Stimulated activated CD8-positive, alpha-beta memory T cell treated with anti-CD3 and anti-CD28 coated beads, Interleukin-15, amount 100 ng/mL, for 48 hours (primary cell): ENCODE measurements at places on chromosomes 12 and 14.

DNA sequence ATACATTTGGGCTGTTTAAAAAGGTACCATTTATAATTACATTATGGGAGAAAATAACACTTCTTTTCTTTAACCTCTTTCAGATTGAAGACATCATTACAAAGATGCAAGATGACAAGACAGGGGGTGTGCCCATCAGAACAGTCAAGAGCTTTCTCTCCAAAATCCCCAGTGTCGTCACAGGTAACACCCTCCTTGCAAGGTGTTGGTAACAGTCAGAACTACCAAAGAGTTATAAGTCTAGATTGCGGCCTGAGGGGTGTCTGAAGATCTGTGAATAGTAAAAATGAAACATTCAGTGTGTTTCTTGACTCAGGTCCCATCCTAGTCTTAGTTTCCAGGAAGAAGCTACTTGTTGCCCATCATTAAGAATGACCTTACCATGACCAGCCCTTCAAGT lies 419.8 kb downstream of the RGS6 start:
- DNase-seq = no peak

- no peak for DNase-seq
These were observed 5.4 kb downstream of the SLC15A4 start for GRCh38 chr12:128818065-128819022.

DNA sequence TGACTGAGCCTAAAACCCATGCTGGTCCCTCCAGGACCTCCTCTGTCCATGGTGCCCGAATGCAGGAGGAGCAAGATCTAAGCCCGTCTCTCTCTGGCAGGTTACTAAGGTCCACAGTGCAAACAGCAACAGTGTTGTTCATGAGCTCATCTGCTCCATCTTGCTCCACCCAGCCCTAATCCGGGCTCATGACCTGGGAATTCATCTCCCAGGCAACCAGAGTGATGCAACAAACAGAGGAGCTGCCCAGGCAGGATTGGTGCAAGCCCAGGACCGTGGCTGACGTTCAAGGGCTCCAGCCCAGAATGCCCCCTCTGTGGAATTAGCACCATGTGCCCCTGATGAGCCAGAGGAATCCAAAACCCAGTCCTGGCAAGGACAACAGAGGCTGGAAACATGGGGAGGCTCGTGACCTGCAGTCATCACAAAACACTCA lies 29.9 kb downstream of the HSPB8 start:
- no peak for DNase-seq

GRCh38 chr14:55458800-55459515 lies 18.5 kb upstream of the TBPL2 start:
- no peak for DNase-seq

GRCh38 chr14:34628681-34629135 lies 1.2 kb downstream of the SNX6 start:
- no peak for DNase-seq

- no peak for DNase-seq
These were observed 93.5 kb upstream of the CEP83 start for GRCh38 chr12:94553130-94553519.

DNA sequence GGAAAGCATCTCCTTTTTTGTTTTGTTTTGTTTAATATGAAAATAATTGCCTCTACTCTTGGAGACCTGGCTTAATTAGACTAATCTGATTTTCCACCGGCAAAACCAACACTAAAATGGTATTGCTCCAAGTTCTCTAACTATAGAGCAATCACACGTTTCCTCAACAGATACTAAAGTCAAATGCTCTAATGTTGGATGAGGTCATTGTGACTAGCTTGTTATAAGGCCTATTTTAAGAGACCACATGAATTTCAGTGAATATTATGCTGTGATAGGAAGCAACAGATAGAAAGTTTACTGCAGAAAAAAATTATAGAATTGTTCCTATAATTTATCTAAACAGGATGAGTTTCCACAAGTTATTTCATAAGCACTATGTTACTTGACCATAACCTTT lies 3.3 kb upstream of the CCDC196 start:
- DNase-seq = no peak

DNA sequence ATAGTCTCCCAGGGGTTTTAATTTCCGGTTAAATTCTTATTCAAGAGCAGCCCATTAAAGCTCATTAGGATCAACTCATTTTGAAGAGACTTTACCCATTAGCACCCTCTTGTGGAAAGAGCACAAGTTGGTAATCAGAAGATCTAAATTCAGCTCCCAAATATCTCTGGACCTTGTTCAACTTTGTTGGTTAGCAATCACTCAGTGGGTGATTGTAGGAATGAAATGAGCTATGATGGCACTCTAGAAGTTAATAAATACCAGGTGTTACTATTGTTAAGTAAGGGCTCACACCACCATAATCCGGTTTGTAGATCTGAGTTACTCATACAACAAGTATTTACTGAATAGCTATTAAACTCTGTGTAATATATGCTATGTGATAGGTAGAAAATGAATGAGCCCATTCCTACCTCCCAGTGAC lies 42.9 kb downstream of the TRIP11 start:
- no peak for DNase-seq

DNA sequence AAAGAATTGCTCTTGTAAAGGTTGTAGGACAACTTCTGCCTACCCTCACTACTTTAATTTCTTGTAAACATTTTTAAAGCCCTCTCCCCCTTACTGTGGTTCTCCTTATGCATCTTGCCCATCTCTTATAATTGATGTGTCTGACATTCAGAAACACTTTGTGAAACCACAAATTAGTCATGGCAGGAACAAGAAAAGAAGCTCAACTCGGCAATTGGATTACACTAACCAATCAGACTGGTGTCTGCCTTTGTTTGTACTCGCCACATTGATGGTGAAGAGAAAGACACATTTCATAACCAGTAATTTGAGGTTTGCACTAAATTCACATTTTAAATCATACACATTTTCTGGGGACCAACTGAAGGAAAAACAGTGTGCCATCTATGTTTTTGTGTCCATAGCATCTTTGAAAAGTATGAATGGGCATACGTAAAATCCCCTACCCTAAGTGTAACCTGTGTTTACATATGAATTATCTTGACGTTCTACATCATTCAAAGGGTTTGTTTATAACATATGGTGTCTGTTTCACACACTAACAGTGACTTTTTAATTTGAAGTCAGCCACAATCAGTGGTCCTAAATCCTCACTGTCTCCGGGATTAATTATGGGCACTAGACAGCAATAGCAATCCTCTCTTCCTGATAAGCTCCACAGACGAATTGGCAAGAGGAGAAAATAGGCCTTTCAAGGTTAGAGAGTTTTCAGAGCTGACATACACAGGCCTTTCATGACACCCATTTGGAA lies 49.9 kb downstream of the OTX2 start:
- no peak for DNase-seq

DNA sequence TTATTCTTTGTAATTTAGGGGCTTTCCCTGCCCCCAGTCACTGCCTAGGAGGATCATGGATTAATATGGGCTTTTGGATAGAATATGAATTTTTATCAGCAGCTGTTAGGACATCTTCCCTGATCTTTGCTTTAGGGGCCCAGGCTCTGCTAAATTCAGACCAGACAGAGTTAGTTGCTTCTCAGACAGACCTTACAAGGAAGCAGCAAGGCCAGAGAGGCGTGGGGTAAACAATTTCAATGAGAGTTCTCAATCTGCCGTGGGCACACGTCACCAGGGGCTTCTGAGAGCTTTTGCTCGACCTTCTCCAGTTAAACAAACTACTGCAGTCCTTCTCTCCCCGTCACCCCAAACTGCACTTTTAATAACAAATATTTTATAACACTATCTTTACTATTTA lies 27.7 kb downstream of the FGF6 start:
- DNase-seq = no peak

- no peak for DNase-seq
These were observed 24.4 kb downstream of the SERPINA1 start for GRCh38 chr14:94364037-94364436.

DNA sequence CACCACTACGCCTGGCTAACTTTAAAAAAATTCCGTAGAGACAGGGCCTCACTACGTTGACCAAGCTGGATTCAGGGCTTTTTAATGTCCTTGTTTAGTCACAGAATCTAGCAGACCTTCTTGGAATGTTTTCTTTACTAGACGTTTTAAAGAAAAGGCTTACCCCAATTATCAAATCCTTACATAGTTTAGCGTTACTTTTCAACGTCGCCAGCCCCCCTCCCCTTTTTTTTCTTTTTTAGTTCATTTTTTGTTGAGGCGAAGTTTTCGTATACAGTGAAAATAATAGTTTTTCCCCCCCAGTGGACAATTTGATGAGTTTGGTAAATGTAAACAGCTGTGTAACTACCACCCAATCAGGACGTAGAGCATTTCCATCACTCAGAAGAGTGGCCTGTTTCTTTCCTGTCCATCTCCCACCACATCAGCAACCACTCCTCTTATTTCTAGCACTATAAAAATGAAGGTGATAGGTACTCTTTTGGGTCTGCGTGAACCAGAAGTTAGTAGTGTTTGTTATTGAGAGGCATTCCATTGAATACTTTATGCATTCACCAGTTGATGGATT lies 753 bp upstream of the DLGAP5 start:
- DNase-seq = no peak

DNA sequence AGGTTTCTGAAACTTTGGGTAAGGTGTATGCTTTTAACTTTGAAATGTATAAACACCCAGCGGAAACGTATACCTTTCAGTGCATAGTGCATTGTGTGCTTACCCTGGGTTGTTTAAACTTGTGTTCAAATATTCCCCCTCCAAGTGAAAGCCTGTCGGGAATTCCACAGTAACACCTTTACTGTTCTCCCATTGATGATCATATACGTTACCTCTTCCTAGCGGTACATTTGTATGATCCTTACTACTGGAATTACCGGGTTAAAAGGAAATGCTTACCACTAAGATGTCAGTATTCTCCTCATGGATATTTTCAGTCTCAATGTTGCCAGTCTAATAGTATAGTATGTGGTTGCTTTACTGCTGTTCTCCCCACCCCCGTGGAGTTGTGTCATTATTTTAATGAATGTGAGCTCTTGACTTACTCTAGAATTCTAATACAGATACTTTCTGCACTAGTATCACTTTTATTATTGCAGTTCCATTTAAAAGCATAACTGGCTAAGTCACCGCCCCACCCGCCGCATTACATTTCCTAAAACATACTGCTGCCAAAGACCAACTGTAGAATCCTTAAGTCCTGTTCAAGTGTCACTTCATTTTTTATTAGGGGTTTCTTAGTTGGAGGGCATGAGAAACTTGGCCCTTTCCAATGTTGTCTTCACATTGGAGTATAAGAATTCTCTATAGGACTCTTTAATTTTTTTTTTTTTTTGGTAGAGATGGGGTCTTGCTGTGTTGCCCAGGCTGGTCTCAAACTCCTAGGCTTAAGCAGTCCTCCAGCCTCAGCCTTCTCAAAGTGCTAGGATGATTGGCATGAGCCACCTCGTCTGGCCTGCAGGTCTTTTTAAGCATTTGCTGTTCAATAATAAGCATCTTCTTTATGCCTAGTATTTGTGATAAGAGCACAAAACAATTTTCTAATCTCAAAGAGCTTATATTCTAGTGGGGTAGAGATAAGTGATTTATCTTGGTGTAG lies 24.9 kb downstream of the NUDT4 start:
- DNase-seq = no peak

GRCh38 chr12:71430756-71431155 lies 8.8 kb upstream of the LGR5 start:
- DNase-seq = no peak

DNA sequence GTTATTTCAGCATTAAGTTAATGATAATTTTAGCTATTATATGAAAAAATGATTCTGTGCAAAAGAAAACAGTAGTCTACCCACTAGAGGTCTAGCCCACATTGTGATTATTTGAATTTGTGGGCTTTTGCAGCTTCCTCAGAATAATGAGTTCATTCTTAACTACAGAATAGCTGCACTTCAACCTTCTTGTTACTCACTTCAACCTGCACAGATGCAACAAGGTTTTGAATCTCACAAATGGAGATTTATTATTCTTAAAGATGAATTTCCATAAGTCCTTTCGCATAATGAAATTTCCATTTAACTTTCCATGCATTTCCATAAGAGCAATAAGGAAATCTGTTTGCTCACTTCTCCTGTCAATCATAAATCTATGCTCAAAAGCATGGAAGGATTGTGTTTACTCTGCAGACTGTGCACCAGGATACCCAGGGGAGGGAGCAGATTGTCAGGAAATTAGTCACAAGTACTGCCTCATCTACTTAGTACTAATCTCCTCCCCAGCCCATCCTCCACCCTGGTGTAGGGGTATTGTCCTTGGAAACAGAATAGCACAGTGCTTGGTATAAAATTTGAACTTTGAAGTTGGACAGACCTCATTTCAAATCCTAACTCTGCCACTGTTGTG lies 24.1 kb downstream of the PTGER2 start:
- DNase-seq = no peak

DNA sequence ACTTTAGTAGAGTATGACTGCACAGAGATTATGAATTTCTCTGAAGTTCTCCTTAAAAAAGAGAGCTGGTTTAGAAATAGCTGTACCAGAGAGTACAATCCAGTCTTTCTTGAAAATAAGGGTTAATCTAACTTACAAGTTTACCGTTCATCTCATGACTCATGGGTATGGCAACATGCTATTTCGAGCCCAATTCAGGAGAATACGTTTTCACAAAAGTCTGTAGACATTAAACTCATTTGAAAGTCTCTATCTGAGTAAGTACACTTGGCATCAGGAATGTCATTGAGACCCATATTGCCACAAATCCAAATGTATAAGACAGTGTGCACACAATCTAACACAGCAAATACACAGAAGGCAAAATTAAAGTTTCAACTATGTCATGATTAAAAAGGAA lies 160.5 kb downstream of the PIK3C2G start:
- DNase-seq = no peak

DNA sequence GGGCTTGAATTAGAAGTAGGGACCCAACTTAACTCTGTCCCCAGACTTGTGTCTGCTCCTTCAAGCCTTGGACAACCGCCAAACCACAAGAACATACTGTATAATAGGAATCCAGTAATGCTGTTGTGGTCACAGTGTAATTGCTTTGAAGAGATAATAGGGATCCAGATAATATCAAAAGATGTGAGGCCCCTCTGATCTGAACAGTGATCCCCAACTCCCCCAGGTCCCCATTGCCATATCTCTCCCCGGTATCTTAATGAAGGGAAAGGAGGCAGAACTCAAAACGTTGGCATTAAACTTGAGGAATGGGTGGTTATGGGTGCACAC lies 8.5 kb upstream of the PLEKHH1 start:
- DNase-seq = no peak

- no peak for DNase-seq
These were observed 126.7 kb upstream of the BTG1 start for GRCh38 chr12:92272061-92272964.

GRCh38 chr12:104712477-104712876 lies 245.6 kb downstream of the SLC41A2 start:
- DNase-seq = no peak

- DNase-seq = no peak
These were observed 18.0 kb upstream of the BEGAIN start for GRCh38 chr14:100605230-100605629.

GRCh38 chr12:110688446-110689280 lies at the start of gene HVCN1:
TSS of gene HVCN1 (minus strand) at chr12:110689115. CDS start at chr12:110683245, 5,870 bp downstream.
- no peak for DNase-seq
